ENCODE measurements at places on chromosomes 3 and 15.
A peak's percentile ranks its signal among the peaks of the same experiment; 100 is the strongest.

DNA sequence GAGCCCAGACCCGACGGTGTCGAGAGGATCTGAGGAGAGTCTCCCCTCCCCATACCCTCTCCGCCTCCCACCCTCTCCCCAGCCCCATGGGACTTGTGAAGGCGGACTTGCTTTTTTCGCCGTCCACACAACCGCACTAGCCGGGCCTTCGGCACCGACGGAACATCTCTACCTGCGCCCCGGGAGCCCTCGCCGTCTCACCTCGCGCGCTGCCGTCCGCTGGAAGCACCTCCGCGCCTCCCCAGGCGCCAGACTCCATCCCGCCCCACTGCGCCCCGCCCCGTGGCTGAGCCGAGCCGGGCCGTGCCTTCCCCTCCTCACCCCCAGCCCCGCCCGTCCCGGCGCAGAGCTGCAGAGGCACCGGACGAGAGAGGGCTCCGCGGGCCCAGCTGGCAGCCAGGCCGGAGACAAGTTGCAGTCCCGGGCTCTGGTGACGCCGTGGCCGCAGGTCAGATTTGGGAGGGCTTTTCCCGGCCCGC, at the start of the genes DUOX1 and DUOXA1:
Gene DUOX1, plus strand, starts transcription at position 344 of the 479 bp plus-strand sequence. CDS start 1,973 bp downstream, outside the sequence.
Gene DUOXA1, minus strand, starts transcription at position 229 of the 479 bp plus-strand sequence. CDS start 6,865 bp downstream, outside the sequence.
- DNase-seq: no peak

DNA sequence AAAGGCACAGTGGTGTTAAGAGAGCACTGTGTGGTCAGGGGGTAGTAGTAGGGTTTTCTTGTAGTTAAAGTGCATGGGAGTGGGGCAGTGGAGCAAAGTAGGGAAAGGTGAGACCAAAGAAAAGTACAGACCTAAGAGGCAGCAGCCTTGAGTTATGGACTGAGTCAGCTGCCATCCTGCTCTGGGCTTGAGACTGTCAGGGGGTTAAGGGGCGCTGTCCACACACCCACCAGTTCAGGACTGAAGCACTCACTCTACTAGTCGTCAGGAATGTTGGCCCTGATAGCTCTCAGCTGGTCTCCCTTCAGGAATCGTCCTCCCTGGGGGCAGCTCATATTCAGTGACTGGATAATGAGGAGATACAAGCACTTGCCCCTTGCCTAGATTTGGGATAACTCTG, 7.9 kb downstream of the CCR4 start:
- no peak for DNase-seq

GRCh38 chr3:150635526-150635925, 32.4 kb downstream of the SELENOT start:
- DNase-seq: no peak

DNA sequence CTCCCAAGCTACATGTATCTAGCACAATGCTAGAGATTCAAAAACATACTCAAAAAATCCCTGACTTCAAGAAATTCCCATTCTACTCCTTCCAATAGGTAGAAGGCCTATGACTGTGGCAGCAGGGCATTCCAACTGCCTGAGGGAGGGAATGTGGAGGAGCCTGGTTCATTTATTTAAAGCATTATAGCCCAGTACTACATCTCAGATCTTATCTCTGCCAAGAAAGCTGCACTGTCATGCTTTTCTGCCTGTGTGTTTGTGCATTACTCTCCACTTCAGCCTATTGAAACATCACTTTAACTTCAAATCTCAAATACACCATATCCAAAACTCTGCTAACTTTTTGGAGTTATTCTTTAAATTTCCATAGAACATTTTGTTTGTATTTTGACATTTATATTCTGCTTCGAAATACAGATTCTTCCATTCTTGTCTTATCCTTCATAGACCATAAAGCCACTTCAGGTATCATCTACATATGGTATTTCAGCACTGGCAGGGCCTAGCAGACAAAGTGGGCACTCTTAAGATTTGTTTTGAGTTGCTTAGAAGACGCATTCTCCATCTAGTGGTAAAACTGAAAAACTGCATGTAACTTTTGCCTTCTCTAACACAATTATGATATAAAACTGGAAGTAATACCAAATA, 59.1 kb upstream of the NEDD4 start:
- peak; percentile 59 for DNase-seq

- DNase-seq: no peak
Measured at GRCh38 chr3:10869460-10869859, 53.4 kb downstream of the SLC6A11 start.

DNA sequence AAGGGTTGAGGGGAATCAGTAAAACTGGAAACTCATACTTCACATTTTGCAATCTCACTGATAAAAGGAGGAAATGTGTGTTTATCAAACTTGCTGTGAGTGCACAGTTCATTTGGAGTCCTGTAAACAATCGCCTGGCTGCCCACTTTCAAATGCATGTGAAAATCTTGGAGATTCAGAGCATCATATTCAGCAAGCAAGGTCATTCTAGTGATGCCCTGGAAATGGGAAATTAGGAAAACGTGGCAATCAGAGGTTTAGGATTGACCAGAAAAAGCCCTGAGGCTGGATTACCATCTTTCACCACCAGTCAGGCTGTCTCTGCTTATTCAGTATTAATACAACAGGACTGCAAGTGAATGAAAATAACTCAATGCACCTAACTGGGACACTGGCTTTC, 23.9 kb downstream of the DPH6 start:
- DNase-seq: no peak

GRCh38 chr3:152471814-152472671, 203.3 kb downstream of the MBNL1 start:
- peak; percentile 52 for DNase-seq

- DNase-seq: no peak
Measured at GRCh38 chr15:78654272-78654671, 13.3 kb upstream of the CHRNB4 start.

DNA sequence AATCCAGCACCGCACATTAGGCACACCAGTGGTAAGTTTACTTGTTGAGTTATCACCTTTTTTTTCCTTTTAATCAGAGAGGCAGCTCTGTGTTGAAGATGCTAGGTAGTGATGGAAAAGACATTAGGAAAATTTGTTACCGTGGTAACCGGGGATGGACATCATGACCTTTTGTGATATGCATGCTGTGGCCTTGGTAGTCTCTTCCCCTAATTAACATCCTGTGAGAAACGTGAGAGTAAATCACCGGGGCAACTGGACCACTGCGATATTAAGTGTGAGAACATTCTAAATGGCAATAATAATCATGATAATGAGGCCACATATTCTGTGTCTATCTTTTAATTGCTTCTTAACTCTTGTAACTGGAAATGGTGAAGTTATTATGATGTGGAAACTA, 362.0 kb downstream of the CACNA2D3 start:
- DNase-seq: no peak

DNA sequence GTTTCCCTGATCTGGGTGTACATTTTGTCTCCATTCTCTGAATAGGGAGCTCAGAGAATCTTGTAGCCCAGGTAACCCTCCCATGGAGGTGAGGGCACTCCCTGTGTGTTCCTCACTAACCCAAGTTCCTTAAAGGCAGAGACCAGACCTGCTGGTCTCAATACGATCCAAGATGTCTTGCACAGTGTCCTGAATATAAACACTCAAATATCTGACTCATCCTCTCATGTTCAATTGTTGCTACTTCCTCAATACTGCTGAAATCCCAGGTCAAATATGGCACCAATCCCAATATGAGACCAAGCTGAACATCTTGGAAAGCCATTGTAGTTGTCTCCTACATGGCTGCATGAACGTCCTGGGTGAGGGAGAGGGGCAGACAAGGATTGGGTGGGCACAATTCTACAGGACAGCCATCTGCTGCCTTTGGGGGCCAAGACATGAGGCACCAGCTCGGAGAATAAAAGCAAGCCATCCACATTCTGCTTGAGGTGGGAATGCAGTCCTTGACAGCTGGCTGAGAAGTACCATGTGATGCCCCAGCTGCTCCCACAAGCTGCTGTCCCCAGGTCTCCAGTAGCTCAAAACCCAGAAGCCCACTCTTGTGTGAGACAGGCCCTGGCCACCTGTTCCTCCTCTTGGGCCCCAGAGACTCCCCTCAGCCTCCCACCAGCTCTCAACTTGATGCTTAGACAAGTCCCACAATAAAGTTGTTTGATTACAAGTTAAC, 18.2 kb downstream of the TBC1D2B start:
- DNase-seq: no peak

DNA sequence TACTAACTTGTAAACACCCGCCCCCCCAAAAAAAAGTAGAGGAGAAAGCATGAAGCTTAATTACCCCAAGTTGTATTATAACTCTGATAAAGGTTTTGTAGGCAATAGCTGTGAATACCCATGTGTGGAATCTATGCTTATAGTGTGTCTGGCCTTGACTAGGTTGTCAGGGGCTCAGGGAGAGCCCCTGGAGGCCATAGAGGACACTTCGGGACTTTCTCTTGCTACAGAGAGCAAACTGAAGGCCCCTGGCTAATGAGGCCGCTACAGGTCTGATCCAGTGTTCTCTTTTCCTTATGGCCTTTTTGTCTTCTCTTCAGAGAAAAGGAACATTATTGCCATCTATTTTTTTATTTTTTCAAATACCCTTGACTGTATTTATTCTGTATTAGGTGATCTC, 19.1 kb upstream of the SCAANT1 start:
- DNase-seq: no peak

DNA sequence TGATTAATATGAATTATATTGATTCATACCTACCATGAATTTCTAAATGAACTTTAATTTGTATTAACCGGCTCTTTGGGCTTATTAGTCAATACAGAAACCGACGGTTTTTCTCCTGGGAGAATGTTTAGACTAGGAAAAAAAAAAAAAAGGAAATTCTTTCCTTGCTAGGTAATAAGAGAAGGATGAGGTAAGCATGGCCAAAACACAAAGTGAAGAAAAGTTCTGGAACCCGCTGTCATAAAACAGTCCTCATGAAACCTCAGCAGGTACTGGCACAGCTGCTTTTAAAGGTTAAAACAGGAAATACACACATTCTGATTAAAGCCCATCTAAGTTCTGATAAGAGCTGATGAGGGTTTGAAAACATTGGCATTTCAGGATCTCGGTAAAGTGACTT, 30.8 kb upstream of the PSTPIP1 start:
- no peak for DNase-seq

- no peak for DNase-seq
Measured at GRCh38 chr3:14122301-14122700, 2.4 kb downstream of the CHCHD4 start.

GRCh38 chr3:135532021-135532420, 433.5 kb upstream of the PPP2R3A start:
- no peak for DNase-seq

DNA sequence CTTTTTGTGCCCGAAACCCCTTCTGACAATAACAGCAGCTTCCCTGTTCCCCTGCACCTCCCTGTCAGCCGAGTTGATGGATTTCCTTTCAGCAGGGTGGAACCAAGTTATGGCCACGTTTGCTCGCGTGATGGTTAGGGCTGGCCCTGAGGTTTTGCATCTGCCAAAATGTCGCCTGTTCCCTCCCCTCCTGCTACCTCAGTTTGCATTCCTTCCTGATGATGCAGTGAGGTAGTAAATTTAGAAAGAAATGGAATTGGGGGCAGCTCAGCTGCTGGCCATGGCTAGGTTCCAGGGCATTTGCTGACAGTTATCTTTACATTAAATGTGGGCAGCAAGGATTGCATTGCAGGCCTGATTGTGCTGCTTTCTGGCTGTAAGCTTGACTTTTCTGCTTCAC, 13.2 kb downstream of the LIMD1 start:
- peak; percentile 83 for DNase-seq

DNA sequence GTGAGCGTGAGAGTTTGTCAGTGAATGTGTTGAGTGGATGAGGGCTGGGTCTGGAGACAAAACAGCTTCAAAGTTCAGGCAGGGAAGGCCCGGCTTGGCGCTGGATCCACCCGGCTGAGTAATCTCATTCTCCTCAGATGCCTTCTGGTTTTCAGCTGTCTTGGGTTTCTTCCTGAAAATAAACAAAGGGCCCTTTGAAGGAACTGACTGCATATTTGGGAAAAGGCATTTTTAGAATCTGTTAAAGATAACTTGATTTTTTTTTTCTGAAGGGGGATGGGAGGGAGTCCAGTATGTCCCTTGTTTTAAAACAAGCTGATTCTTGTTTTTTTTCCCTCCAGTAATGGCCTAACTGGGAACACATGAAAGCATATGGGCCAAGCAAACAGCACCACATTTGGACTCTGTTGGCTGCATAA, 86.4 kb downstream of the TIGIT start:
- DNase-seq: peak; percentile 83

GRCh38 chr3:77203851-77204250, 164.0 kb downstream of the ROBO2 start:
- DNase-seq: no peak

GRCh38 chr3:36866368-36866767, 78.5 kb downstream of the TRANK1 start:
- peak; percentile 6 for DNase-seq

GRCh38 chr3:177729956-177730681, 532.8 kb upstream of the TBL1XR1 start:
- peak; percentile 51 for DNase-seq

DNA sequence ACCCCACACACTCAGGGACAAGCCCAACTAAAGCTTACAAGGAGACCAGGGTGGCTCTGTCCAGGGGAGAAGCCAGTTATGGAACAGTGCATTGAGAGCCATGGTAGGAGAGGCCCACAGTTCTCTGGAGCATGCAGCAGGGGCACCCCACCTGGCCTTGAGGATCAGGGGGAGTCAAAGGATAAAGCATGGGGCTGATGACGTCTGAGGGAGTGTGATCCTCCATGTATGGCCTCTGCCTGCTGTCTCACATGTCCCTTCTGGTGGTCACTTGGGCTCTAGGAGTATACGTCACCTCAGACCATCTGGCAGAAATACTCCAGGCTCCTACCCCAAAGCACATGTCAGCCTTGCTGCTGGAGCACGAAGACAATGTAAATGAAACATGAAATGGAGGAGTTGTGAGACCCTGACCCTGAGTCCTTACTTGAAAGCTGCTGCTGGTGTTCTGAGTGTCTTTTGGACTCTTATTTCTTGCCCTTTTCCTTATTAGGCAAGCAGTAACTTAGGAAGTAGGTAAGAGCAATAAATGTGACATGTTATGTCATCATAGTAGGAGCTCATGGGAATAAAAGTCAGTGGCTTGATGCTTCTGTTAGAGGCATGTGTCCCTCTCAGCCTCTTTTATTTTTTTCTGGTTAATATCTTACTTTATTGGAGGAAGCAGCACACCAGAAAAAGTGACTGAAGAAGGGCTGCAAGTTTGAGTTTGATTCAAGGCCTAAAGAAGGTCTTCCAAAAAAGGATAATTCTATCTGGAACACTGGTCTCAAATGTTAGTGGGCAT, 15.5 kb downstream of the SRPRB start:
- no peak for DNase-seq

DNA sequence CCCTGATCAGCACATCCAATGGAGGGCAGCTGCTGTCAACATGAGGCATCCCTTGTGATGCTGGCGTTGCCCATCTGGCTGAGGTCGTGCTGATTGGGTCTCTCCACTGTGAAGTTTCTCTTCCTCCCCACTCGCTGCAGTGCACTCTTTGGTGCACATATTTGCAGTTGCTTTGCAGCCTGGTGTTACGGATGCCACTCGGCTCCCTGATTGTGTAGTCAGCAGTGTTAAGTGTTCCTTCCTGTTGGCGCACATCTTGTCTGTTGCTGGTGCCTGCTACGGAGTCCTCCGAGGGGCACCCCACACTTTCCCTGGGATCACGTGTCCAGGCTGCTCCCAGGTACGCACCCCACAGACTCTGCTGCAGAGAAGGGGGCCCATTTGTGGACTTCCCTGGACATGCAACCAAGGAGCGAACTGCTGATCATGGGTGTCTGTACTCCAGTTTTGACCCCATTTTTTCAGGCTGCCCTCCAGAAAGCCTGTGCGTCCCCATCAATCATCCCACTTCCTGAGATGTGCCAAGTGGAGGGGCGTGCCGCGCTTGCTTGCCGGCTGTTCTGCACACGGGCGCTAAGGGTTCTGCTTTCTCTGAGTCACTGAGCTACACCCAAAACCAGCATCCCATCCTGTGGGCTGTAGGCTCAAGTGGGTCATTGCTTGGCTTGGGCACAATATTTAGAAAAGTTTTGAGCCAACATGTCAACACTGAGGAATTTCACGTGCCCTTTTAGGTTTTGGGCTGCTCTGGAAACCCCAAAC, 98.6 kb downstream of the FBLN2 start:
- peak; percentile 40 for DNase-seq

Measured in fibroblast of skin of abdomen (primary cell).